ENCODE measurements at places on chromosomes 12 and 14.

- DNase-seq: no peak
These were observed 32.1 kb upstream of the PPM1H start for GRCh38 chr12:62966990-62967506.

DNA sequence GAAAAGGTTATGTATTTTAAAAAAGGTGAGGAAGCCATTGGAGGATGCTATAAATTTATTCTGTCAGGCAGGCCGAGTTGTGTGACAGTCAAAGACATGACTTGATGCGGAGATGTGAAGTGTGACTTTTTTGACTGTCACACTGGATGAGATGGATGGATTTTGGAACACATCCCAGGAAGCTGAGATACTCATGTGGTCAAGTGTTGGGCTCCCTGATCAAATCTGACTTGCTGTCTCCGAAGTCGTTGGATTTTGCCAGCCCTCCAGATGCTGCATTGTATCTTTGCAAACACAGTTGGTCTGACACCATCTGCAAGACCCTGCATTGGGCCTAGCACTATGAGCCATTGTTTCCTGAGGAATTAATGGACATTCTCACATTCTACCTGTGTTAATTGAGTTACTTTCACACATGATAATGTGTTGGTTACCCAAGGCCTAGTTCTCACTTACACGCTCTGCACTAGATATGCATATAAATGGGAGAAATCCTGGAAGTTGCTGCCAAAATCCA is 204.0 kb upstream of the PRKD1 start:
- no peak for DNase-seq

GRCh38 chr12:69610126-69610525 is 581 bp downstream of the LRRC10 start:
- DNase-seq: no peak

- no peak for DNase-seq
These were observed 16.0 kb upstream of the OR6S1 start for GRCh38 chr14:20657216-20658211.

DNA sequence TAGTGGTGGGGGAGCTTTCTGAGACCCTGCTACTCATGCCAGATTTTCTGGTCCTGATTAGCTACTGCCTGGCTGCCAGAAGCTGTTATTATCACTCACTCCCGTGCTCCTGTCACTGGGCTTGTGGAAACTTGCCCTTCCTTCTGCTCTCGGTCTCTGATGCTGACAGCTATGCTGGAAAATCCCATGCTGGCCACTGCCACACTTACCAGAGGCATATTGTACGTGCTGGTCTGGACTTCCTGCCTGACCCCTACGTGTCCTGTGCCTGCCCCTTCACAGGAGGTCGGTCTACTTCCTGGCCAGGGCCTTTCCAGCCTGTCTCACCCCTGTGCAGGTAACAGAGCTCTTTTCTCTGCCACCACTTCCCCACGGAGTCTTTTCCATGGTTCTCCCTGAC is 149.4 kb upstream of the PLEKHG7 start:
- no peak for DNase-seq

DNA sequence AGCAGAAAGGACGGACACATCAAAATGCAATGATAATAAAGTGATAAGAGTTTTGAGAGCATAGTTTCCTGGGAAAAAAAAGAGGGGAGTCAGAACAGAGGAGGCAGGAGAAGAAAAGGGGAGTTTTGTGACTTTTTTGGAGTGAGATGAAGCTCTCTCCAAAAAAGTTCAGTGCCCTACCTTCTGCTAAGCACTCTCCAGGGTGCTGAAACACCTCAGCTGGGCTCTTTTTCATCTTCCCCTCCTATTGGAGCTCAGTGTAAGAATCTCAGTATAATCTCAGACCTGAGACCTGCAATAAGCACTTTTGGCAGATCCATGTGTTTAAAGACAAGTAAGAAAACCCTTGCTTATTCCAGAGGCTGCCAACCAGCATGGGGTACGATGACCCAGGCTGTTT is 58.9 kb upstream of the SRRM4 start:
- DNase-seq: no peak

DNA sequence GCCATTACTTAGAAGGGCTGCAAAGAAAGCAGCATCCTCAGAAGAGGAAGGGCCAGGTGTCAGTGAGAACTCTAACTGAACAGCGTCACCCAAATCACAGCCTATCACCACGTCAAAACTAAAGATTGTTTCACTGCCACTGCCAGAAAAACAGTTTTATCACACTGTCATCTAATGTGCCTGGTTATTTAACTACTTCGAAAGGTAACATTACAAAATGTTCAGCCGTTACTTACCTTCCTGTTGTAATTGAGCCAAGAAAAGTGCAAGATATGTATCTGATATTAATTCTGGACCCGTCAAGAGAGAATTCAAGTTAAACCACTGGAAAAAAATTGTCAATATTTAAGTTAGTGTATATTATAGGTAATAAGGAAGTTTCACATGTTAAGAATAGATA is 17.9 kb downstream of the ATXN3 start:
- no peak for DNase-seq

GRCh38 chr12:28367993-28368392 is 177.7 kb downstream of the CCDC91 start:
- DNase-seq: no peak

DNA sequence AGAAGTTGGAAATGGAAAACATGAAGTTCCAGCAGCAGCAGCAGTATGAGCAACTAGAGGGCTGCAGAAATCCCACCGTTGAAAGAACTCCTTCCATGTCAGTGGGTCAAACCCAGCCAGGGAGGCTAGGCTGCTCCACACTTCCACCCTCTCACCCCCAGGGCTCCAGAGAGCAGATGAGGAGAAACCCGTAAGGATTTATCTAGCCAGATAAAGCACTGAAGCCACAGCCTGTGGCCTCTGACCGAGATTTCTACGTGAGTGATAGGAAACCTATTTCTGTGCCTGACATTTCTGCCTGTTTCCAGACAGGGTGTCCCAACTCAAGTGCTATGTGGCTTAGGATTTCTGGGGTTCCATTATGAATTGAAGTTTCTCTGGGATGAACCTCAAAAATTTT is 100.0 kb upstream of the EEA1 start:
- DNase-seq: no peak

- no peak for DNase-seq
These were observed 381.2 kb downstream of the BCL11B start for GRCh38 chr14:98890556-98891340.

DNA sequence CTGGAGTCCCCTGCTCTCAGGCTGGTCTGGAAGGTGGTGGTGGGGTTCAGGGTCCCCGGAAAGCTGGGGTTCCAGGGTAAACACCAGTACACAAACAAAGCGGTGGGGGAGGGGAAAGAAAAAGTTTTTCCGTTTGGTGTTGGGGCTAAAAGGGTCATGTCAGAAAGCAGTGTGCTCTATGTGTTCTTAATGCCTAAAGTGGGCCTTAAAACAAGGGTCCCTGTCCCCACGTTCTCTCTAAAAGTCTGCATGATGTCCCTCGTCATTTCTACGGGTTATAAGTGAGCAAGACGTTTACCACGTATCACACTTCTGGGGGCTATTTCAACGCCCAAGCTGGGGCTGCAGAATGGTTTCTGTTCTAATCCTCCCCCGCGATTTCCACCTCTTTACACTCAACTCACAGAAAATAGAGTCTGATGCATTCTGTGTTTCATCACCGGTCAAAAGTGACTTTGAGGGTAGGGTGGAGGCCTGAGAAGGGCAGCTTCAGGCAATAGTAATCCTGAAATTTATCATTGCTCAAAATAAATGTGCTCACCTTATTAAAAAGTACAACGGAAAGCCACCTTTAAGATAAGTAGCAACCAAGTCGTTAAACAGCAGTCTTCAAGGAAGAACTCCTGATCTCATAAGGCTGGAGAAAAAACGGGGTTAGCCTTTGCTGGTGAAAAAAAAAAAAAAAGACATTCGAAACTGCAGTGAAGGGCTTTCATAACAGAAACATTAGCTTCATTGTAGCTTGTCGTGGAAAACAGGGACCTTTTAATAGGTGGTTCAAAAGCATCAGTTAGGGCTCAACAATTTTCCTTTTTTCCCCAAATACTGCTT is 63.9 kb upstream of the PTGR2 start:
- DNase-seq: peak; percentile 50

- no peak for DNase-seq
These were observed 9.9 kb downstream of the STAB2 start for GRCh38 chr12:103596981-103597380.

- DNase-seq: no peak
These were observed 57.9 kb upstream of the FICD start for GRCh38 chr12:108457006-108457733.

DNA sequence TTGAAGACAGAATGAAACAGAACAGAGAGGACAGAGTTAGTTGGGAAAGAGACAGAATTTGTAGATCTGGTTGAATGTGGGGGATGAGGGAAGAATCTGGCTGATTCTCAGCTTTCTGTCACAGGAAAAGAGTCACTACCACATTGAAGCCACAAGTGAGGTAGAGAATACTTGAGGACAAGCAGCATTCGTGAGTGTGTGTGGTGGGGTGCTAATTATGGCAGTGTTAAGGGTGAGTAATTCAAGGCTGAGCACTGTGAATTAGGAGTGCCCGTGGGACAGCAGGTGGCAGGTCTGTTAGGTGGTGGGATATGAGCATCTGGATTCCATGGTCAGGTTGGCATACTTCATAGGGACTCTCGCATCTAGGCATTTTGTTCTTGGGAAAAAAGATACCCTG is 347.4 kb upstream of the PRICKLE1 start:
- no peak for DNase-seq

DNA sequence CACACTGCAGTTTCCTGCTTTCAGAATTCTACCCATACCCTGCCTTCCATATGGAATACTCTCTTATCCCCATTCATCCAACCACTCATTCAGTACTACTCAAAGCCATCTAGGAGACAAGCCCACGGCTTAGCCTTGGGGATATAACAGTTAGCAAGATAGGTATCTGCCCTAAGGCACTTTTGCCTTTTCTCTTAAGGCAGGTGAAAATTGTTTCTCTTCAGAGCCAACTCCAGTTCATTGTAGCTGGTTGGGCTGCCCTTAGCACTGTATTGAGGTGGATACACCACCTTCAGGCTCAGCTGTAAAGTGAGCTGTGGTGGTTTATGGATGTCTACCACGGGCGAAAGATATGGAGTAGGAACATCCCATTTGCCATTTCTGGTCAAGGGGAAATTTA is 729.7 kb upstream of the TBX3 start:
- no peak for DNase-seq

DNA sequence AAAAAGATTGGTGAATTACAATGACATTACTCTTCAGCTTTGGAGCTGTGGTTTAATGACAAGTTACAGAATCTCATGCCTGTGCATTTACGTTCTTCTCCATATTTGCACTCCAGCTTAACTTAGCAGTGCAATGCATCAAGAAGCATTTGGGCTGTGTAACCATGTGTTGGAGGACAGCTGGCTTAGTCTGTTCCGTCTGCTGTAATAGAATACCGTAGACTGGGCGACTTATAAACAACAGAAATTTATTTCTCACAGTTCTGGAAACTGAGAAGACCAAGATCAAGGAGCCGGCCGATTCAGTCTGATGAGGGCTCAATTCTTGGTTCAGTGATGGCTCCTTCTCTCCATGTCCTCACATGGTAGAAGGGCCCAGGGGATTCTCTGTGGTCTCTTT is 943.5 kb downstream of the BCL11B start:
- no peak for DNase-seq

- no peak for DNase-seq
These were observed 1.1 kb upstream of the SOAT2 start for GRCh38 chr12:53101931-53102781.

All from activated T-cell treated with anti-CD3 and anti-CD28 coated beads for 48 hours (primary cell).